Upper lobe of right lung (tissue), 1 donor: ENCODE measurements at places on chromosomes 7 and 10. TPM values are rescaled to one million over a fixed set of nuclear protein-coding genes. Genes with fewer than 3 reads are reported as not detected.

DNA sequence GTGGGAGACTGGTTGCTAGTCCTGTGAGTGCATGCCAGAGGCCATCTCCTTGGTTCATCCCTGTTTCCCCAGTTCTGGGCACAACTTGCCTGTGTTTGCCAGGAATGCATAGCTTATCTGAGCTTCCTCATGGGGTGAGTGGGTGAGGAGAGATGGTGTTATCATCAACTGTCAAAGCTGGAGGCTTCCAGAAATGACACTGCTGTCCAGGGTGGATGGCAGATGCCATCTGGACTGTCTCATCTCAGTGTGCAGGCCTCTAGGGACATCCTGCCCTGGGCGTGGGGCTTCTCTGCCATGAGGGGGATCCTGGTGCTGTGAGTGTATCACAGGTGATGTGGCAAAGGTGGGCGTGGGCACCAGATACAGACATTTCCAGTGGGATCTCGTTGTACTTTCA lies 328.6 kb downstream of the DPP6 start:
- DNase-seq, result no peak

THSD7A gene
- 8.0 TPM for total RNA-seq

SFRP5 gene
- 3.0 TPM for total RNA-seq

DNA sequence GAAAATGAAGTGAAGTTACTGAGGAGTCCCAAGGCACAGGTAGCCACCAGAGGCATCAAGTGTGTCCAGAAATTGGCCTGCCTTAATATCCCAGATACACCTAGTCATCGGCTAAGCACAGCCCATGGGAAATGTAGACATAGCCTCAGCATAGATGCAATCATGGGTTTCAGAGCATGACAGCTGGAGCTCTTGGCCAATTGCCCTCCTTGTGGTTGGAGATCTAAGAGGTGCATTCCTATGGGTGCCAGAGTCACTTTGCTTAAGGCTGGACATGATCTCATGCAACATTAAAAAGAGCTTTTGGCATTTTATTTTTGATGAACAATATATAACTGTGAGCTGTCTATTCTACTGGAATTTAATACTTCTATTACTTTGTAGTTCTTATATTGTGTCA lies 758.0 kb upstream of the LRRTM3 start:
- no peak for DNase-seq

SYT15 gene
- total RNA-seq, result 45.4 TPM

NPVF gene
- not detected for total RNA-seq

DNA sequence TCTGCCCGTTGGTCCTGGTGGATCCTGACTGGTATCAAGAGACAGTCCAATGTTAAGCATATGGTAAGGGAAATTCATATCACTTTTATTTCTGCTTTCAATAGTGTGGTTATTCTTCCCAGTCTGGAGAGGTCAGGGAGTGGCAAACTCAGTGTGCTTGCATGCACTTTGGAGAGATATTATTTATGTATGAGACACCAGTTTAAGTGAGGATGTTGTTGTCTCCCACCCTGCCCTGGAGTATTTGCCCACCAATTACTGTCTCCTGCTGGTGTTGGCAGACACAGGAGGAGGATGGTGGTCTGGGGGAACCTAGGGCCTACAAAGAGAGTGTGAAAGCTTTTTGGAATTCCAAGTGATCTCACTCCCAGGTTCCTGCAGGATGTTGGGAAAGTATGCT lies 59.7 kb downstream of the OR13A1 start:
- DNase-seq, result no peak

- DNase-seq, result no peak
Observed at GRCh38 chr7:130430841-130431666, 9.8 kb downstream of the CEP41 start.

ORC5 gene
- total RNA-seq, result 13.6 TPM

GRCh38 chr7:23043441-23043840 lies 29.5 kb upstream of the HYCC1 start:
- no peak for DNase-seq

- DNase-seq, result no peak
Observed at GRCh38 chr7:95700917-95701316, 71.4 kb upstream of the DYNC1I1 start.

- no peak for DNase-seq
Observed at GRCh38 chr10:57791546-57791945, 476.1 kb downstream of the IPMK start.

DNA sequence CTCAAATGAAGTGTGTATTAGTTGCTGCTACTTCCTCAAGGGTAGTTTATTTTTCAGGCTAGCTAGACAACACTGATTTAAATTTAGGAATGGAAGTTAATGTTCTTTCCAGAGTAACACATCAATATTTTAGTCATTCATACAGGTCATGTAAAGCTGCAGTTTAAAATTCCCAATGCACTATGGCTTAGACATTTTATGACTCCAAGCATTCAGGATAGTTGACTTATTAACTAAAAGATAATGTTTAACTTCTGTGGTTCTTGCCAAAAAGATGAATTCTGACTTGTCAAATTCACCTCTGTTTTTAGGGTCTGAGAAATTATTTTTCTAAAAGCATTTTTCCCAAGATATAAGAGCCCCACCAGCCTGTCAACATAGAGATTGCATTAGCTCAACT lies 131.9 kb downstream of the TFPI2 start:
- no peak for DNase-seq

DNA sequence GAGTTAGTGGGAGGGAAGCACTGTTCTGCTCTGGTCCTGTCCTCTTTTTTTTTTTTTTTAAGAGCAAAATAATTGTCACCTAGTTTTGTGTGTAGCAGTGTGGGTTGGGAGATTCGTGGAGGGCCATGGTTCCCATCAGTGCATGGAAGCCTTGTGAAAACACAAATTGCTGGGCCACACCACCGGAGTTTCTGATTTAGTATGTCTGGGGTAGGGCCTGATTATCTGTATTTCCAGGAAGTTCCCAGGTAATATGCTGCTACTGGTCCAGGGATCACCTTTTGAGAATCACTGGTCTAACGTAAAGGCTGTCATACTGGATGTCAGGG lies 191.3 kb downstream of the GATA3 start:
- no peak for DNase-seq

DNA sequence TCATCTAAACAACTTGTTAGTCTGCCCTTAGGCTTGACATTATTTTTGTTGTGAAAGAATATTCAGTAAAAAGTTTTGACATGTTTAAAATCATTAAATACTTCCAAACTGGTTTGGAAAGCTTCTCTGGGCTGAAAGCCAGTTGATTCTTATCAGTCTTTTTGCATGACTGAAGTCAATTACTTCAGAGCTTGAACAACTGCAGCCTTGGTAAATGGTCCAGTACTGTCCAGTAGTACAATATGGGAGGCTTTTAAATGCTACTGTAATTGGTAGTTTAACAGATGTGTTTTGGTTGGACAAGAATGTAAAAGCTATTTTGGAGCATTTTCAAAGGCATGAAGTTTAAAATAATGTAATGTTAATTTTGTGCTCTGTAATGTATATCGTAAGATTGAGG lies 103.4 kb downstream of the SDK1 start:
- no peak for DNase-seq

ABCC2 gene
- total RNA-seq, result 1.1 TPM

DNA sequence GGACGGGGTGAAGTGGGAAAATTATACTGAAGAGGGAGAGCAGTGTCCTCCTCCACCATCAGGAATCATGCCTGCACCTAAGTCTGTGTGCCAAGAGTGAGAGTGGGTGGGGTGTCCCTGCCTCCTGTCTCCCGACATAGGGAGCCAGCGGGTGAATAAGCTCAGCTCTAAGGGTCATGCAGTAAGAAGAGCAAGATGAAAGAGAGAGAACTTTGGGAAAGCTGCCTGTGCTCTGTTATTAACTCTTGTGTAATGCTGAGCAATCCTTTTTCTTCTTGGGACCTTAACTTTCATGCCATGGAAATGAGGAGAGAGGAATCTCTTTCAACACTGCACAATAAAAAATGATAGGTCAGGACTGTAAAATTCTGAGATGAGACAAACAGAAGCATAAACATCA lies 7.9 kb upstream of the TCAF1 start:
- DNase-seq, result no peak

DNA sequence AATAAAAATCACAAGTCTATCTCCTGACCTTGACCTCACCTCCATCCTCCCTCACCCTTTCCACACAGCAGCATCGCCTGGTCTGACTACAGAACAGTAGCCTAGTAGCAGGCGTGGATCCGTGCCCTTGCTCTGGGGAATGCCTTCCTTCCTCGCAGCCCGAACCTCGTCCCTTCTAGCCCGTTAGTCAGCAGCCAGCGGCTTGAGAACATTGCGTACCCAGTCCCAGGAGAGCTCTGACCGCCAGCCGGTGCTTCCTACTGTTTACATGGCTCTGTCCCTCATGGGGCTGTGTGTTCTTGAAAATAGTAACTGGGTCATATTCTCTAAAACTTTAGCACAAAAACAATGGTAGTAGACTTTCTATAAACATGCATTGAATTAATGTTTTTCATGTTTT lies 682.7 kb upstream of the IGFBP3 start:
- DNase-seq, result peak; percentile 81

GRCh38 chr7:66258409-66258808 lies 53.3 kb downstream of the TPST1 start:
- no peak for DNase-seq

- no peak for DNase-seq
Observed at GRCh38 chr7:15737601-15738000, 51.1 kb upstream of the MEOX2 start.

DNA sequence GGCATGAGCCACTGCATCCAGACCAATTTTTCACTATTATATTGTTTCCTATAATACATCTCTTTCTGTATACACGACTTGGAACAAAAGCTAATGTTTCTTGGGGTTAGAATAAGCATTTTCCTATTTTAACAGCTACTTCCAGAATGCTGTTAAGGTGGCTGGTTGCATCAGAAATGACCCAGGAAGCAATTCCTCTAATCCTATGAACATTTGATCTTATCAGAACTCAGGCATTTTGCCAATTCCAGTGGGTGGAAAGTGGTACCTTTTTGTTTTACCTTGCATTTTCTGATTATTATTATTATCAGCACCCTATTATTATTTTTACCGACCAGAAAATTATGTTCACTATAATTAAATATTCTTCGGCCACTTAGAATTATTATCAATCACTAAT lies 73.3 kb downstream of the NDUFB2 start:
- DNase-seq, result no peak

SP8 gene
- total RNA-seq, result not detected

DNA sequence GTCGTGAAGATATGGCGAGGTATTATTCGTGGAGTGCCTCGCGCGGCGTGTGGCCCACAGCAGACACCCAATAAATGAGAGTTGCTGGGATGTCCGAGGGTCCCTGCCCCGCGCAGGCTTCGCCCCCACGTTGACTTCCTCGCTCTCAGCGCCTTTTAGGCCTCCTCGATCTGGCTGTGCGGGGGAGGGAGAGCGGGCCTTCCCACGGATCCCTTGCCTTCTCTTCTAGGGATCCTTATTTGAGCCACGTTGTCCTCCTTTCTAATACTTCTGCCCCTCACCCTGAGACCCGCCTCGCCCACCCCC lies 660 bp downstream of the VCL start:
- DNase-seq, result peak; percentile 68
